ENCODE measurements at places on chromosomes 5 and 9. TPM values are rescaled to one million over a fixed set of nuclear protein-coding genes. Genes with fewer than 3 reads are reported as not detected.

GRCh38 chr5:57635146-57635777, 152.7 kb upstream of the ACTBL2 start:
- H3K36me3 ChIP-seq = no peaks in the 10 kb centered on the region
- no peak overlapping the region for H3K27ac ChIP-seq
- no peaks in the 10 kb centered on the region for H3K4me1 ChIP-seq
- no peak overlapping the region for H3K4me3 ChIP-seq
- no peaks in the 10 kb centered on the region for H3K27me3 ChIP-seq

DNA sequence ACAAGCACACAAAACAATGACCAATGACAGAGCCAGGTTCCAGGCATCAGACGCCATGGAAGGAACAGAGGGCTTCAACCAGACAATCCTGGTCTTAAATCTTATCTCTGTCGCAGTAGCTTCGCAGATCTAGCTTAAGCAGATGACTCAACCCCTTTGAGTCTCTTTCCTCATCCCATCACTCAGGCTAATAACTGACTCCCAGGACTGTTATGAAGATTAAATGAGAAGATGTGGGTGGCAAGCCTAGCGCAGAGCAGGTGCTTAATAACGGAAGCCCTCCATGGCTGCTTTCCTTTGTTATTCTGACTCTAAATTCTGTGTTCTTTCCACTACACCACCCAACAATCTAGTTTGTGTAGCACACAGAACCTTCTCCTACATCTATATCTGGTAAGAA, 110.9 kb downstream of the SLC24A2 start:
- H3K4me3 ChIP-seq = no peak overlapping the region
- no peaks in the 10 kb centered on the region for H3K36me3 ChIP-seq
- no peak for DNase-seq
- H3K27ac ChIP-seq = no peak overlapping the region

DNA sequence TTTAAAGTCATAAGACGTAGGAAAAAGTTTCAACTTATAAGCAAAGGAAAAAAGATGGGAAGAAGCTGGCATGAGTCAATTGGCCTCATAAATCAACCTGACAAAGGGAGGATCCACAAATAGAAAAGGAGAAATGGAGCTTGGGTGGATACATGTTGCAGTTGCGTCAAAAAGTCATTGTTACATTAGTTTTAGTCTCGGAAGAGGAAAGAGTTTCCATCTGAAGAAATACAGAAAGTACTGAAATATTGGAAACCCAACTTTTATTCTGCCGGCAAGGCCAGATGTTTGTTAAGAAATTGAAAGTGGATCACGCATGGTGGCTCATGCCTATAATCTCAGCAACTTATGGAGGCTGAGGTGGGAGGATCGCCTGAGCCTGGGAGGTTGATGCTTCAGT, 11.3 kb upstream of the TIMD4 start:
- no peak overlapping the region for H3K27ac ChIP-seq
- H3K27me3 ChIP-seq = no peaks in the 10 kb centered on the region
- DNase-seq = no peak
- no peaks in the 10 kb centered on the region for H3K36me3 ChIP-seq

HMCN2 gene
- 0.24 TPM for total RNA-seq

GRCh38 chr9:108634204-108634603, 221.6 kb downstream of the ACTL7B start:
- no peaks in the 10 kb centered on the region for H3K4me1 ChIP-seq
- H3K27me3 ChIP-seq = no peaks in the 10 kb centered on the region
- H3K27ac ChIP-seq = no peak overlapping the region
- no peak for DNase-seq

DNA sequence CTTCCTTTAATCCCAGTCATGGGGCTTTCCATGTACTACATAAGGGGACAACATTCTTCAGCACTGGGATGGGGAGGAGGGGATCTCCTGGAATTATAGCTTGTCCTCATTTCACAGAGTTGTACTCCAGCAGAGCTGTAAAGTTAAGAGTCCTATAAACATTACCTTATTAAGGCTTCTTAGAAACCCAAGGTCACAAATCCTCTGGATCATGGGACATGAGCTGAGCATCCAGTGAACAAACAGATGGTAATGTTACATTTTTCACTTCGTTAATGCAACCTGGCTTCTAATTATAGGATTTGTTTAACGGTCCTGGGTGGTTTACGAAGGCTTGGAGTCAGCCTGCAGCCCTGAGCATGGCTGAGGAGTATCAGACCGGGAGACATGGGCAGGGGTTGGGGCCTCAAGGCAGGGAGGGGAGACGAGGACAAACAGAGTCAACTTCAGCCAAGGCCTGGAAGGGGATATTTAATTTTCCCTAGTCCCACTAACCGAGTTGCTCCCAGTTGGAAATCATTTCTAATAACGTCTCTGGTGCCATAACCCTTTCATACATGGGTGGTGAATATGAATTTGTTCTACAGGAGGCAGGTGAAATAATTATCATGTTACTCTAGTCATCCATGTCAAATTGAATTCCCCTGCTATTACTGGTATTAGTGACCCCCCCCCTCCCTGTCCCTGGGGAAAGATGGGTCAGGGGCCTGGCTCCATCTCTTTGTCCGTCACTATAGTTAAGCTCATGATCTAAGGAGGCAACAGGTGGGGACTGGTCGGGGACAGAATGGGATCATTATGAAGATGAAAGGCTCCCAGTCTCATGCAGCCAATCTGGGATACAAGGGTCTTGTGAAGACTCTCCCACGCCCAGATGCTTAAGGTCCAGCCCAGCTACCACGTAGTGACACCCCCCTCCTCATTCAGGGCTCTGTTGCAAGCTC, 10.7 kb upstream of the IL17B start:
- H3K27me3 ChIP-seq = no peaks in the 10 kb centered on the region
- no peak for DNase-seq
- no peaks in the 10 kb centered on the region for H3K4me1 ChIP-seq
- no peak overlapping the region for H3K27ac ChIP-seq
- no peaks in the 10 kb centered on the region for H3K36me3 ChIP-seq

GRM6 gene
- total RNA-seq = not detected

FCN2 gene
- not detected for total RNA-seq

NR2F1-AS1 gene
- 15.2 TPM for total RNA-seq

FOXD4 gene
- 0.42 TPM for total RNA-seq

- H3K36me3 ChIP-seq = no peaks in the 10 kb centered on the region
- H3K27ac ChIP-seq = no peak overlapping the region
- H3K27me3 ChIP-seq = no peaks in the 10 kb centered on the region
- no peak for DNase-seq
Observed at GRCh38 chr9:100890321-100890720, 138.2 kb upstream of the PLPPR1 start.

GRCh38 chr9:93112864-93113389, 16.9 kb downstream of the CARD19 start:
- H3K27me3 ChIP-seq = no peaks in the 10 kb centered on the region
- H3K4me3 ChIP-seq = no peak overlapping the region
- no peak for DNase-seq
- no peak overlapping the region for H3K27ac ChIP-seq

All from endothelial cell of umbilical vein (primary cell).